ENCODE measurements at places on chromosomes 1 and 21. TPM values are rescaled to one million over a fixed set of nuclear protein-coding genes. Genes with fewer than 3 reads are reported as not detected.

GRCh38 chr1:46798810-46799209 is at the start of gene CYP4B1:
Gene CYP4B1, plus strand, starts transcription at chr1:46799046. Its CDS starts 36 bp downstream, at chr1:46799082.
- DNase-seq, result peak; percentile 39

GRCh38 chr1:14039582-14040430 is 339.8 kb downstream of the PRDM2 start:
- no peak for DNase-seq

DNA sequence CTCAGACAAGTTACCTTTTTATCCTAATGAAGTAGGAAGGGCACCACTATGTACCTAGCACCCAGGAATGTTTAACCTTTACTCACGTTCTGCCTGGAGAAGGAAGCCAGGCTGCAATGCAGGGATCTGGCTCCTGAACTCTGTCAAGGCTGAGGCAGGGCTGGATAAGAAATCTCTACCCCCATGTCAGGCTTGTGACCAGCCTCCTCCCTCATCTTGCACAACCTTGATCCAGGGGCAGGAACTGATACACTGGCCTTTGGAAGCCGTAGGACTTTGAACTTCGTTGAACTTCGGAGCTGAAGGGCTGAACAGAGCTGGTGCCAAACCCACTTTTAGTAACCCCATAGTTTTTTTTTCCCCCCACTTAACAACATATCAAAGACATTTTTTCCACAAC is 8.0 kb upstream of the AKR1A1 start:
- DNase-seq, result no peak

DNA sequence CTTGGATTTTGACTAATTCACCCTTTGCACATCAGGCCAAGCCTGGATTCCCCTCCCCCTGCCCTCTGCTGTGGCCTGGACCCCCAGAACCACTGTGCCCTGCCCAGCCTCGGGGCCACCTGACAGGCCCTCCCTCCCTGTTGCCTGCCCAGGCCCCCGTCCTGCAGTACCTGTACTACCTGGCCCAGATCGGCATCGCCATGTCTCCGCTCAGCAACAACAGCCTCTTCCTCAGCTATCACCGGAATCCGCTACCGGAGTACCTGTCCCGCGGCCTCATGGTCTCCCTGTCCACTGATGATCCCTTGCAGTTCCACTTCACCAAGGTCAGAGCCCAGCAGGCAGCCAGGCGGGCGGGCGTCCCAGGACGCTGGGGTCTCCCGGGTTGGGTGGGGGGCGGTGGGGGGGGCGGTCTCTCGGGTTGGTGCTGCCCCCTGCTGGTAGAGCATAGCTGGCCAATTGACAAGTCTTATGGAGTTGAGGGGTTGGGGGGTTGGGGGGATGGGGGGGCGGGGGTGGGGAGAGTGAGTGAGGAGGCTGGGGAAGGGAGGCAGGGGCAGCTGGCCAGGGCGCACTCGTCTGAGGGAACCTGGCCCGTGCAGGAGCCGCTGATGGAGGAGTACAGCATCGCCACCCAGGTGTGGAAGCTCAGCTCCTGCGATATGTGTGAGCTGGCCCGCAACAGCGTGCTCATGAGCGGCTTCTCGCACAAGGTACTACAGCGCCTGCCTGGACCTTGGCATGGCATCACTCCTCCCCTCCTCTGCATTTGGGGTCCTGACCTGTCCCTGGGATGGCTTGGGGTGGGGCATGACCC is 10.7 kb downstream of the AMPD2 start:
- no peak for DNase-seq

GRCh38 chr1:206882555-206882954 is 14.7 kb upstream of the IL24 start:
- no peak for DNase-seq

GRCh38 chr1:28756846-28757245 is 20.1 kb downstream of the YTHDF2 start:
- no peak for DNase-seq

DNA sequence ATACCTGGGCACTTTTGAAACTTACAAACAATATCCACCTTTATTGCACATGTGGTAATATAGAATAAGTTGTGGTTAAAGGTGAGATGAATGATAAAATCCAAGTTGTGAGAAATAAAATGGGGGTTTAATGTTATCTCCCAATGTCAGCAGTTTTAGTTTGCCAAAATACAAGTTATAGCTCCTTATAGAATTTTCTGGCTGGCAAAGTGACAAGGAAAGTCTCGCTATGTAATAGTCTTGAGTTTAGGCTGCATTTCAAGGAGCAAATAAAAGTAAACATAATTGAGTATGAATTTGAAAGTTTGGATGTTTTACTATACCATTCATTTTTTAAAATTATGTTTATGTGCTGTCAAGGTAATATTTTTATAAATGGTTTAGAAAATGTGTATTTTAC is 15.0 kb upstream of the NEXN start:
- DNase-seq, result no peak

DNA sequence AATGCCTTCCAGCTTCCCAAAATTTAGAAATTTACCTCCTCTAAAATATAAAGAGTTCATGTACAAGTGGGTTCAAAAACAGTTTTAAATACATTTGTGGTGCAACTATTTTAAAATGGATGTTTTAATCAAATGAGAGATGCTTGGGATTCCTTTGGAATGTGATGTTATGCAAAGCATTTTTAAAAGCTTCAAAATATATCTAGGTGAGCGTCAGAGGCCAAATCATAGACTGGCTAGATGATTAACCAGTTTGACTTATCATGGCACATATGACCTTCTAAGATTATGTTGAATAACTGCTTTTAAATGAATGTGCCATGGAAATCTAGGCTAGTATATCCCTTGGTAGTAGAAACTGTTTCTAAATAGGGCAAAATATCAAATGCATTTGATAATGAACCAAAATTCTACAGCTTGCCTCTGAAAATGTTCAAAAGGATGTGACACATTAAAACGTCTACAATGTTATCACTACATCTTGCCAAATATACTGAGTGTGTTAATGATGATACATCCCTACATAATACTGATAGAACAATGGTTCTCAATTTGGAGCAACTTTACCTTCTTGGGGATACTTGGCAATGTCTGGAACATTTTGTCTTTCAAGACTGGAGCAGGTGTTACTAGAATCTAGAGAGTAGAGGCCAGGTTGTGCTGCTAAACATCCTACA is 650.9 kb upstream of the ADGRL2 start:
- no peak for DNase-seq

- DNase-seq, result no peak
Observed at GRCh38 chr1:14869187-14869586, 270.7 kb downstream of the KAZN start.

DNA sequence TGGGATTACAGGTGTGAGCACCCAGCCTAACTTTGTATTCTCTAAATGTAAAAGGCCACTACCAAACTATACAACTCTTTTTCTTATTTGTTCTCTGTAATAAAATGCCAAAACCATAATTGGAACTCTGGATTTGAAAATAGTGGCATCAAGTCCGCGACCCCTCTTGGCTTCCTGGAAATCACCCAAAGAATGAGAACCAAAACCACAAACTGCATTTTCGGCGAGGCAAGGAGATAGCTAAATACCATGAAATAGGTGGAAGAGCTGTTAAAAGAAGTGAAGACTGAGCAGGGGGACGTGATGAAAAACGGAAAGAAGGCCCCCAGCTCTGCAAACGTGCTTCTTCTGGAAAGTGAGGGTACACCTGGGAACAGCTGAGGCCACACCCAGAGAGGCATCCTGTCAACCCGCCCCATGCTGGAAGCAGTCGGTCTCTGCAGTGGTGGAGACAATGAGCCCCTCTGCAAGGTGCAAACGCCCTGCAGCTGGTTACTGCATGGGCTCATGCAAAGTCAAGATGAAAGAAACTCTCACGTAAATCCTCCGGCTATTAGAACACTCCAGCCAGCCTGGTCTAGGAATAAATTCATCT is 22.5 kb downstream of the VPS26C start:
- DNase-seq, result no peak

DNA sequence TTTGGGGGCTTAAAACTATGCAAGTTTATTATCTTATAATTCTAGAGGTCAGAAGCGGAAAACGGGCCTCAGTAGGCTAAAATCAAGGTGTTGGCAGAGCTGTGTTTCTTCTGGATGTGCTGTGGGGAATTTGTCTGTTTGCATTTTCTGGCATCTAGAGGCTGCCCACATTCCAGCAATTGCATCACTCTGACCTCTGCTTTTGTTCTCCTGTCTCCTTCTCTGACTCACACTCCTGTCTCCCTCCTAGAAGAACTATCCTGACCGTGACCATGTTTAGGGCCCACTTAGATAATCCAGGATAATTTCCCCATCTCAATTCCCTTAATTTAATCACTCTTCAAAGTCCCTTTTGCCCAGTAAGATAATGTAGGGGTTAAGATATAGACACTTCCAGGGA is 127.4 kb upstream of the DEPDC1 start:
- no peak for DNase-seq

- no peak for DNase-seq
Observed at GRCh38 chr1:151998611-151999362, 5.1 kb upstream of the S100A10 start.

DNA sequence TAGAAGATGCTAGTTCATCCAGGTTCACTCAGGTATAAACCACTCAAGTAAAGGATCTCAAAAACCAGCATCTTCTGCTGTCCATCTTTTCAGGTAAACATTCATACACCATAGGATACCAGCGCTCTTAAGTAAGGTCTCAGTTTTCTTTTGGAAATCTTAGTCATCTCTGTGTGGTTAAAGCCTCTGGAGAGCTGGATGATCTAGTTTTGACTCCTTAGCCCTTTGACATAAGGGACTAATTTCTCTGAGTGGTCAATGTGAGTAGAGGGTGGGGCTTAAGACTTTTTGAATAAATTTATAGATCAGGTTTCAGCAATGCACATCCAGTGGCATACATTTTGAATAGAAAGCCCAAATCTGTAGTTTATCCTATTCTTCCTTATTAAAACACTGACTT is 92.3 kb downstream of the CTH start:
- no peak for DNase-seq

DNA sequence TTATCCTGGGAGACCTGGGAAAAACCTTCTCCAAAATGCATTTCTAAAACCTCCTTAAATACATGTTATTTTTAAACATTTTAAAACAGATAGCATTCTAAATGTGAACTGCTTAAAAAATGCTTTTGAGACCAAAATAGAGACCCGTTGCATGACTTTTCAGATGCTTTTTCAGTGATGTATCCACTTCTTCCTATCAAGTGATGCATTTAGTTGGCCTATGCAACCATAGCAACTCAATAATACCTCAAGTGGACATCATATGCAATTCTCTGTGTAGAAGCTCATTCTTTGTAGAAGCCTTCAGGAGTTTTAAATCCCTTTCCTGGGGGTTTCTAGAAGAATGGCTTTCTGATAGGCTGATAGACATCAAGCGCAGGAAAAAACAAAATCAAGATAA is 94.5 kb upstream of the RAVER2 start:
- DNase-seq, result no peak

DNA sequence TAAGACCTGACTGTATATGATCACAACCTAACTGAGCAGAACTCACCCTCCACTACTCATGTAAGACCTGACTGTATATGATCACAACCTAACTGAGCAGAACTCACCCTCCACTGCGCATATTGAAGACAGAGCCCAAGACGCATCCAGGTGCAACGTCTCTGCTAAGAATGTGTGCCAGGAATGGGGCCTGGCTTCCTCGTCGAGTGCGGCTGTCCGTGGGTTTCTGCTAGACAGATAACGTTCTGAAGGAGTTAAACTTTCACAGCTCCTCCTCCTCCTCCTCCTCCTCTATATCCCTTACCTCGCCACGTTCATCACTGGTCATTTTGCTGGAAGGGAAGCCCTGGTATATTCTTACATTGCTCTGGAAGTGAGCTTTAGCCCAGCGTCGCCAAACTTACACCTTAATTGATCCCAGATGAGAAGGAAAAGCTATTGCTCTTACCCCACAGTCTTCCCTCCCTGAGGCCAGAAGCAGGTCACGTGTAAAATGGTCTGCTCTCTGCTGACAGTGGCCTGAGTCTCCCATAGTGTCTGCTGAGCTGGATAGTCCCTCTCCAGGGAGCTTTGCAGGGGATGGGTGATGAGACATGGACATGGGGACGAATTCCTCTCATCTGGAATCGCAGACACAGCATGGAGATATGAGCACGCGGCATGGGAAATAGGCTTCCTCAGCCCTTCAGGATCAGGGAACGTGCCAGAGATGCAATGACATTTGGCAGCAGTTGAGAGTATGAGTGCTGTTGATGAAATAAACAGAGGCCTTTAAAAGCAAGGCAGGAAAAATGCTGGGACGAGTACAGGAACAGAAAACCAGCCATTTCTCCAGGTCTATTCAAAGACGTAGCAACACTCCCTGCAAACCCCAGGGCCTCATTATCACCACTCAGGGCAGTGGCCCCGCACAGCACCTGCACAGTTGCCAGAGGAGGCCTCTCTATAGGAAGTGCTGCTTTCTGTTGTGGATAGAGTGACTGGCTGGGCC is 528.1 kb downstream of the KIF26B start:
- no peak for DNase-seq

GRCh38 chr1:12016182-12016581 is 3.1 kb upstream of the MIIP start:
- no peak for DNase-seq

GRCh38 chr1:206590025-206590758 is 22.1 kb downstream of the EIF2D start:
- DNase-seq, result no peak

GRCh38 chr1:19423130-19423529 is 62.2 kb downstream of the CAPZB start:
- DNase-seq, result no peak

DNA sequence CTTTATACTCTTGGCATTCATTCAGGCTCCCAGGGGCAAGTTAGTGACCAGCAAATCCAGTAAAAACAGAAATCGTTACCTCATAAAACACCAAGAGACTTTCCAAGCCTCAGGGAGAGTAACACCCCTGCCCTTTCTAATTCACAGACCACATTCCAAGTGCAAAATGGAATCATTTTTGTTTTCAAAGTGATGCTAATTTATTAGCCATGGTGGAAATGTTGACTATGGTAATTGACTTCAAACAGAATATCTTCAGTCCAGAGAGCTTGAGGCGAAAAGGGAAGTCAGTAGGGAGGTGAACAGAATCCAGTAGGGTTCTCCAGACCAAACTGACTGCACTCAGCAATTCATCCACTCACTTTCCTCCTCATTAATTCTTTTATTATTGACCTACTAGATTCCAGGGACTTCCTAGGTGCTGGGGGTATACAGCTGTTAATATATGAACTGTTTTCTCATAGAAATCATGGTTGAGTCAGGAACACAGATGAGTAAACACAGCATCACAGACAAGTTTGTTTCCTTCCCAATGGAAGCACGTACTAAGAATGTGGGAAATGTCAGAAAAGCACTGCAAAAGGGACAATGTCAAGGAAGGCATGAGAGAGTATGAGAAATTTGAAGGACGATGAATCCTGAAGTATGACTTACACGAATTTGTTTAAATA is 388.5 kb upstream of the C1orf87 start:
- no peak for DNase-seq

The LGR6 gene
- 1.5 TPM for polyA plus RNA-seq

The NCAM2 gene
- 4.2 TPM for polyA plus RNA-seq

The AIM2 gene
- 0.54 TPM for polyA plus RNA-seq

The PTGFR gene
- polyA plus RNA-seq, result 0.10 TPM

The SH2D1B gene
- polyA plus RNA-seq, result 0.96 TPM

The ADAM15 gene
- polyA plus RNA-seq, result 56.6 TPM

The OR2L2 gene
- 0.09 TPM for polyA plus RNA-seq

The TRIM45 gene
- polyA plus RNA-seq, result 16.0 TPM

The FYB2 gene
- polyA plus RNA-seq, result 0.21 TPM

The AGRN gene
- polyA plus RNA-seq, result 125 TPM

The TTC22 gene
- 2.9 TPM for polyA plus RNA-seq

The GALE gene
- 15.0 TPM for polyA plus RNA-seq

The PTPN7 gene
- 1.9 TPM for polyA plus RNA-seq
